A549 treated with CORT108297 at 1 μM for 4 hours (cell line): ENCODE measurements at places on chromosomes 2 and 18. TPM values are rescaled to one million over a fixed set of nuclear protein-coding genes. Genes with fewer than 3 reads are reported as not detected.

DSG4 gene
- not detected in 5 replicates for total RNA-seq

RAB17 gene
- 0.13 to 0.28 TPM (median 0.18 TPM) in 4 of 5 replicates, not detected in the other for total RNA-seq

RAB6C gene
- total RNA-seq: not detected in 5 replicates

DCC gene
- total RNA-seq: not detected in 5 replicates
